ENCODE measurements at places on chromosomes 5 and 9.

DNA sequence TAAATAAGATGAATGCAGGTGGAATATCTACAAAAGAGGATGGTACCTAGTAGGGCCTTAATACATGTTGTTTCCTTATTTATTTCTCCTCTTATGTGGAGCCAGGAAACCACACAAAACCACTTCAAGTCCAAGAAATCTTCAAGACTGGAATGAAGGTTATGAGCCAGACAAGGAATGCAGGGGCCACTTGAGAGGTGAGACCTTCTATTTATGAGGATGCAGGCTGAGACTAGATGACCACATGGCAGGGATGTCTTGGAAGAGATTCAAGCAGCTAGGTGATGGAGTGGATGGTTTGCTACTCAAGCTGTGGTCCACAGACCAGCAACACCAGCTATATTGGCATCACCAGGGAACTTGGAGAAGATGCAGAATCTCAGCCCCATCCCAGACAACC, 92.2 kb downstream of the TNC start:
- no peak for DNase-seq

DNA sequence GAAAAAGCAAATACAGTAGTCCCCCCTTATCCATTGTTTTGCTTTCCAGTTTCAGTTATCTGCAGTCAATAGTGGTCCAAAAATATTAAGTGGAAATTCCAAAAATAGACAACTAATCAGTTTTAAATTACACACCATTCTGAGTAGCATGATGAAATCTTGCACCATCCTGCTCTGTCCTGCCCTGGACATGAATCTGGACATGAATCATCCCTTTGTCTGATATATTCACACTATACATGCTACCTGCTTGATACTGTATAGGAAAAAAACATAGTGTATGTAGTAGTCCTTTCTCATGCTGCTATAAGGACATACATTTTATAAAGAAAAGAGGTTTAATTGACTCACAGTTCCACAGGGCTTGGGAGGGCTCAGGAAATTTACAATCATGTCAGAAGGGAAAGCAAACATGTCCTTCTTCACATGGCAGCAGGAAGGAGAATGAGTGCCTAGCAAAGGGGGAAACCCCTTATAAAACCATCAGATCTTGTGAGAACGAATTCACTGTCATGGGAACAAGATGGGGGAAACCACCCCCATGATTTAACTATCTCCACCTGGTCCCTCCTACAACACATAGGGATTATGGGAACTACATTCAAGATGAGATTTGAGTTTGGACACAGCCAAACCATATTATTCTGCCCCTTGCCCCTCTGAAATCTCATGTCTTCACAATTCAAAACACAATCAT, 153.9 kb downstream of the ARRDC3 start:
- DNase-seq, result no peak

DNA sequence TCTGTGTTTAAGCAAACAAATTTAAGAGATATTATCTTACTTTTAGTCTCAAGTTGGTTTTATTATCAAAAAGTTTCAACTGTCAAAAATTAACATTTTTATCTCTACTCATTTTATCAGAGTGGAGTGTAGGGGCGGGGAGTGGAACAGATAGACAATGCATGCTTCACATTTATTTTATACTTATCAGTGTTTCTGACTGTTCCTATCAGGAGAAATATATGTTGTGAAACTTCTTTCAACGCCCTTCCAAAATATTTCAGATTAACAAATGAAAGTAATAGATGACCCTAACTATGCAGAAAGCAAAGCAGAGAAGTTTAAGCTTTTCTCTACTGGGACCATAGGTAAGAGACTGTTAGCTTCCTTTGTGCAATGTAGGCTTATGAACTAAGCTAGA, 44.9 kb upstream of the MAST4 start:
- no peak for DNase-seq

DNA sequence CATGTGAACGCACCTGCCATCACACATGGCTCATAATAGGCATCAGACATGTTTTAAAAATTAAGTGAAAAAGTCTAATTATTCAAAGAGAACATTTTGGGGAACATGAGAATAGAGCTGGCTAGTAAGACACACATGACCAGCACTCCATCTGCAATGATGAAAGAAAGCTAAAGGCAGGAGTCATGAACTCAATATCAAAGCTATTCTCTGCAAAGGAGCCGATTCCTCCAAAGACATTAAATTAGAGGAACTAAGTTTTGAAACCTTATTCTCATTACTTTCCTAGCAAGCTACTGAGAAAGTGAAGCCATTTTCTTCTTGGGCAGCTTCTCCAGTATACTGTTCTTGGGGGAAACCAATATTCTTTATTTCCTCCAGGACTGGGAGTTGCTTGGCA, 172.0 kb downstream of the CRB2 start:
- no peak for DNase-seq

GRCh38 chr9:69325409-69326212, 596 bp downstream of the ENTREP1 start:
- DNase-seq, result peak; percentile 25

GRCh38 chr9:108511307-108511706, 344.5 kb downstream of the ACTL7B start:
- DNase-seq, result no peak

DNA sequence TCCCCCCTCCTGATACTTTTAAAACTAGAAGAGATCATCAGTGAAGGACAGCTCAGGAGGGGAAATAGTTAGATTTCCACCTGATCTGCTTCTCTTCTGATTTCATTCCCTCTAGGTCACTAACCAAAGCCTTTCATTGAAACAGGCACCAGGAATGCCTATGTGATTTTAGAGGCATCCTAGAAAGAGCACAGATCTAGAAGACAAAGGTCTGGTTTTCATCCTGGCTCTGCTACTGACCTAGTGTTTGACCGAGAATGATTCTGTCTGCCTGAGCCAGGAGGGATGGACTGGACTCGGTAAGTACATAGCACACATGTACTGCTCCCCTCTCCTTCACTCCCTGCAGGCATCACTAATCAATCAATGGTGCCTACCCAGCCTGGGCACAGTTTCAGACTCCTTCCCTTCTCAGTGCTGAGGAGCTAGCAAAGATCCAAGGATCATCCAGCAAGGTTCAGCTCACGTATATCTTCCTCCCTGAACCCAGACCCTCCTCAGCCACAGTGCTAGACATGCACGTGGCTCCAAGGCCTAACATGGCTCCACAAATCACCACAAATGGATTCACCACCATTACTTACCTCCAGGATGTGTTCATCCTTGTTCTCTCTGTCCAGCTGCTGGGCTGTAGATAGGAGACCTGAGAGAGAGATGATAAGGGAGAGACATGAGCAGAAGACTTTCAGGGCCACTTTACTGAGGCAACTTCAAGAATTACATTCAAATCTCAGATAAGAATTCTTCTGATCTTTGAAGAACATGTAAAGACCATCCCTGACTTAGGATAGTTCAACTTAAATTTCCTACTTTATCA, 35.2 kb downstream of the FAT2 start:
- no peak for DNase-seq

GRCh38 chr5:83199126-83199525, 121.8 kb downstream of the XRCC4 start:
- DNase-seq, result peak; percentile 59

DNA sequence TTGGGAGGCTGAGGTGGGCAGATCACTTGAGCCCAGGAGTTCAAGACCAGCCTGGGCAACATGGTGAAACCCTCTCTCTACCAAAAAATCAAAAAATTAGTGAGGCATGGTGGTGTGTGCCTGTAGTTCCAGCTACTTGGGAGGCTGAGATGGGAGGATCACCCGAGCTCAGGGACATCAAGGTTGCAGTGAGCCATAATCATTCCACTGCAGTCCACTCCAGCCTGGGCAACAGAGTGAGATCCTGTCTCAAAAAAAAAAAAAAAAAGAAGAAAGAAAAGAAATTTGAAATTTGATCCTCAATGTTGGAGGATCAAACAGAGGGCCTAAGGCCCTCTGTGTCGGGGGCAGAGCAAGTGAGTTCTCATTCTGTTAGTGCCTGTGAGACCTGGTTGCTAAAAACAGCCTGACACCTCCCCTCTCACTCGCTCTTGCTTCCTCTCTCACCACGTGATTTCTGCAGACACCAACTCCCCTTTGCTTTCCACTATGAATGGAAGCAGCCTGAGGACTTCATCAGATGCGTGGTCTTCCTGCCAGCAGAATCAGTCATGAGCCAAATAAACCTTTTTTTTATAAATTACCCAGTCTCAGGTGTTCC, 8.4 kb upstream of the GOLPH3 start:
- DNase-seq, result no peak

DNA sequence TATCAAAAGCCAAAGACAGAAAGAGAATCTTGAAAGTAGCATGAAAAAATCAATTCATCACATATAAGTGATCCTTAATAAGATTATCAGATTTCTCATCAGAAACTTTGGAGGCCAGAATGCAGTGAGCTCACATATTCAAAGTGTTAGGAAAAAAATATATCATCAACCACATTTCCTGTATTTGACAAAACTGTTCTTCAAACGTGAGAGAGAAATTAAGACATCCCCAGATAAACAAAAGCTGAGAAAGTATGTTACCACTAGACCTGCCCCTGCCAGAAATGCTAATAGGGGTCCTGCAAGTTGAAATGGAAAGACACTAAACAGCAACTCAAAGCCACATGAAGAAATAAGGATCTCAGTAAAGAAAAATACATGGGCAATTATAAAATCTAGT, 29.9 kb downstream of the HACD4 start:
- DNase-seq, result no peak

DNA sequence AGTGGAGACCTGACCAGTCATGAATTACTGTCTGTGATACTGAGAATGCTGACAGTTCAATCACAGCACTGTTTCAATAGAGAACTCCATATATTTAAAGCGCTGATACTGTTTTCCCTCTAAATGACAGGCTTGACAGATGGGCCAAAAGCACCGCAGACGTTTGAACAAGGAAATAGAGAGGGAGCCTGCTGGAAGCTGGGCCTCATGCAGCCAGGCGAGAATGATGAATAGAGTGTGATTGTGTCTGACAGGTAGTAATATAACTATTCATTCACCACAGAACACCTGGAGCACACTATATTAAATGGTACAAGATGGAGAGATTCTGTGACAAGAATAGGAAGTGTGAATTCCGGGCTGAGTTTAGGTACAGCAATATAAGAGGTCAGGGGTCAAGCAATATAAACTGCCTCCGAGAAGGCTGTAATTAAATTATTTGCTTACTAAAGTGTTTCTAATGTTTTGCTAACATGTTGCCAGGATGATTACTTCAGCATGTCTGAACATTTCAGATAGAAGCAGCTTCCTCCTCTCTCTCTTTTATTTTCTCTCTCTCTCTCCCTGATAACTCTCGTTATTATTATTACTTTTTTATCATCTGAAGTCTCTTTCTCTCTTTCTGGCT, 297.7 kb downstream of the CSNK1G3 start:
- DNase-seq, result peak; percentile 71

DNA sequence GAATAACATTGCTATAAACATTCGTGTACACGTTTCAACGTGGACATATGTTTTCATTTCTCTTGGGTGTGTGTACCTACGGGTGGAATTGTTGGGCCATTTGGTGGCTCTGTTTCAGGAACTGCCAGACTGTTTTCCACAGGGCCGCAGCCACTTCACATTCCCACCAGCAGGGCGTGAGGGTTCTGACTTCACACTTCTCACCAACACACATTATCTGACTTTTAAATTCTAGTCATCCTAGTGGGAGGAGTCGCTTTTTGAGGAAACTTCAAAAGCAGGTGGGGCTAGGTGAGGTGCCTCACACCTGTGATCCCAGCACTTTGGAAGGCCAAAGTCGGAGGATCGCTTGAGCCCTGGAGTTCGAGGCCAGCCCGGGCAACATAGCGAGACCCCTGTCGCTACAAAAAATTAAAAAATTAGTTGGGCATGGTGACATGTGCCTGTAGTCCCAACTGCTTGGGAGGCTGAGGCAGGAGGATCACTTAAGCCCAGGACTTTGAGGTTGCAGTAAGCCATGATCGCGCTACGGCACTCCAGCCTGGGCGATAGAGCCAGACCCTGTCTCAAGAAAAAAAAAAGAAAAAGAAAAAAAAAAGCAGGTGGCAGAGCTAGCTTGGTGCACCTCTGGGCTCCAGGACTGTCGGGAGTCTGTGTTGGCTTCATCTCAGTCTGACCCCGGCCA, 28.5 kb downstream of the TSPAN17 start:
- DNase-seq, result peak; percentile 33

DNA sequence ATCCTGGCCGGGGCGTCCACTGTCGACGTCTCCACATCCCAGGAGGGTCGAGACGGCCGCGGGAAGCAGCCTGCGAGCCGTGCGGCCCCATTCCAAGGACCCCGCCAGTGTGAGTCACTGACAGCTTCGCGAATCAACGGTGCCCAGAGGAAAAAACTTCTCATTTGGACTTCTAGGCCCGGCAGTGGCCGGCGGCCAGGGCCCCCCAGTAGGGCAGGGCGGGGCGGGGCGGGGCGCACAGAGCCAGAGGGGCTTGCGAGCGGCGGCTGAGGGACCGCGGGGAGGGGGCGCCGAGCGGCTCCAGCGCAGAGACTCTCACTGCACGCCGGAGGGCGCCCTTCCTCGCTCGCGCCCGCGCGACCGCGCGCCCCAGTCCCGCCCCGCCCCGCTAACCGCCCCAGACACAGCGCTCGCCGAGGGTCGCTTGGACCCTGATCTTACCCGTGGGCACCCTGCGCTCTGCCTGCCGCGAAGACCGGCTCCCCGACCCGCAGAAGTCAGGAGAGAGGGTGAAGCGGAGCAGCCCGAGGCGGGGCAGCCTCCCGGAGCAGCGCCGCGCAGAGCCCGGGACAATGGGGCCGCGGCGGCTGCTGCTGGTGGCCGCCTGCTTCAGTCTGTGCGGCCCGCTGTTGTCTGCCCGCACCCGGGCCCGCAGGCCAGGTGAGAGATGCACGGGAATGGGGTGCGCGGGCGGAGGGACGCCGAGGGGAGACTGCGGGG, at the start of gene F2R:
F2R (plus strand) TSS at position 391 of the 720 bp plus-strand sequence; CDS start at position 573, 182 bp downstream.
- peak; percentile 91 for DNase-seq

DNA sequence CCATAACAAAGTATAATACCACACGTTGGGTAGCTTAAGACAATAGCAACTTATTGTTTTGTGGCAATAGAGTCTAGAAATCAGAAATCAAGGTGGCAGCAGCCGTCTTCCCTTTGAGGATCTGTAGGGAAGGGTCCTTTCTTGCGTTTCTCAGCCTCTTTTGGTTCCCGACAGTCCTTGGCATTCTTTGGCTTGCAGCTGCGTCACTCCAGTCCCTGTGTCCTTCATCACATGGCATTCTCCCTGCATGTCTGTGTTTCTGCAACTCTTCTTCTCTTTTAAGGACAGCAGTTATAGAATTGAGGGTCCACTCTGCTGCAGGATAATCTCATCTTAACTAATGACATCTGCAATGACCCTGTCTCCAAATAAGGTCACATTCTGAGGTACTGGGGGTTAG, 140.1 kb downstream of the FBXL7 start:
- no peak for DNase-seq
